ENCODE measurements at places on chromosomes 2 and 18.

DNA sequence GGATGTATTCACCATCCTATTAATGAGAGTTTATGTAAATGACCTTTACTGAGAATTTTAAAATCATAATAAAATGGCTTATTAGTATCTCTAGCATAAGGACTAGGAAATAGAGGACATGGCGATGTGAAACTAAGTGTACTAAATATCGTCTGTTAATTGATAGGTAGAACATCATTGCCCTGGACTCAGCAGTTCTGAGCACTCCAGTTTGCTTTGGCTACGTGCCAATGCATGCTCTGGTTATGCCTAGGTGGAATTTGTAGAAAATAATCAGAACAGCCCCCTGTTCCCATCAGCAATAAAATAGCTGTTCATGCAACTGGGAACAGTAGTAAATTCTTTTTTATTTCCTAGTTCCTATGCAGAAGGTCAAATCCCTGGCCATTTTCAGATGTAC, 247.8 kb downstream of the DOK6 start:
- no peak for DNase-seq

- no peak for DNase-seq
Measured at GRCh38 chr2:86794861-86795260, 4.1 kb upstream of the CD8A start.

- DNase-seq: peak; percentile 18
Measured at GRCh38 chr2:26640781-26641564, at the start of gene CIB4. TSS of gene CIB4 (minus strand) at chr2:26641366. CDS start at chr2:26641314, 52 bp downstream.

DNA sequence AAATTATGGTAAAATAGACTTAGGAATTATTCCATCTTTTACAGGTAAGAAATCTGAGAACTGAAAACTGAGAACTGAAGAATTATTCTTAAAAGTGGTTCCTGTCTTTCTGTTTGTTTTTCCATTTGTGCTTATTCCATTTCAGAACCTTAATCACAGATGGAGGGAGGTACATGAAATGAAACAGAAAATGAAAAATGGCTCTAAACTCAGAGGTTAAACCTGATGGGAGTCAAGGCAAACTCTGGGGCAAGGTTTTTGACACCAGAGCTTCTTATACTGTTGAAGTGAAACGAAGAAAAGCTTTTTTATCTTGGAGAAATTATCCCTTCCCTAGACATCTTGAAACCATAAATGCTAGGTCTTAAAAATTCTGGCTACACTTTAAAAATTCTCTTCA, 182.1 kb downstream of the ZNF804A start:
- DNase-seq: no peak

GRCh38 chr2:50785816-50786215, 246.1 kb downstream of the NRXN1 start:
- no peak for DNase-seq

GRCh38 chr2:42618972-42619371, 50.5 kb downstream of the MTA3 start:
- DNase-seq: no peak

- DNase-seq: no peak
Measured at GRCh38 chr2:121089166-121089510, 195.9 kb downstream of the TFCP2L1 start.

GRCh38 chr18:70781860-70782453, 493.1 kb downstream of the SOCS6 start:
- peak; percentile 41 for DNase-seq

- DNase-seq: no peak
Measured at GRCh38 chr2:230208576-230208975, 11.2 kb downstream of the SP110 start.

- DNase-seq: no peak
Measured at GRCh38 chr18:58407263-58407648, 221.6 kb downstream of the ALPK2 start.

DNA sequence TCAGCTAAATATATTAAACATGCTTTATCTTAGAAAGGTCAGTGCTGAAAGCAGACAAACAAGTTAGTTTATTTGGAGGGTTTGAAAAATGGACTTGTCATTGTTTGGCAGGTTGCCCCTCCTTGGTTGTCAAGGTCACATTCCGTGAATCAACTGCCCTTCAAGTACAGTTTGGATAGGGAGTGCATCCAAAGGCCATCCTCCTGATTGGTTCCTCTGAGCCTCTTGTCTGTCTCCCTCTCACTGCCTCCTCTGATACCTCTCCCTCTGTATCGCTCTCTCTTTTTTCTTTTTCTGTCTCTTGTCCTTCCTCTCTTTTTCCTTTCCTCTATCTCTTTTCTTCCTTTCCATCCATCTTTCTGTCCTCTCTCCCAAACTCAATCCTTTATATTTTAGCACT, 5.4 kb downstream of the ITGAV start:
- DNase-seq: peak; percentile 57

DNA sequence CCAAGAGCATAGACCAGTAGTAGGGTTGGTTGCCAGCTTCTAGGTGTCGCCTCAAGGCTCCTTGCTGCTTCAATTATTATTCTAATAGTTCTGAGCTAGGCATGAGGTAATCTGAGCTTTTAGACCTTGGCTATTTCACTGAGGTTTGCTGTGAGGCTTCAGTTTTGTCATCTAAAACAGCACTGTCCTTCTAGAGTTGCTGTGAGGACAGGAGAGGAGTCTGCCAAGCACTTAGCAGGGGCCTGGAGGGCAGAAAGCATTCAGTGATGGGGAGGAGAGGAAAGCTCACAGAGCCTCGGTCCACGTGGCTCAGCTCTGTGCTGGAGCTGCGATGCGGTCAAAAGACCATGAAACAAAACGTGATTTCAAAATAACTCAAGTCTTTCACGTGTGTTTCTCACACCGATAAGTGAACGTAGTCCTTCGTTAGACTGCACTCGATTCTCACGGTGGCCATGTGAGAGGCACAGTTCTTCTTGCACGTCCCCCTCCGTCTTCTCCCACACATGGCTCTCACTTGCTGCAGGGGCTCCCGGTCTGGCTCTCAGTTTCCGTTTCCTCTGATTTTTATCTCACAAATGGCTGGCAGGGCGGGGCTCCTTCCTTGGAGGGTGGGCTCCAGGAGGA, 113.7 kb downstream of the B3GNT2 start:
- no peak for DNase-seq

- DNase-seq: no peak
Measured at GRCh38 chr2:104865096-104865470, 11.2 kb downstream of the POU3F3 start.

DNA sequence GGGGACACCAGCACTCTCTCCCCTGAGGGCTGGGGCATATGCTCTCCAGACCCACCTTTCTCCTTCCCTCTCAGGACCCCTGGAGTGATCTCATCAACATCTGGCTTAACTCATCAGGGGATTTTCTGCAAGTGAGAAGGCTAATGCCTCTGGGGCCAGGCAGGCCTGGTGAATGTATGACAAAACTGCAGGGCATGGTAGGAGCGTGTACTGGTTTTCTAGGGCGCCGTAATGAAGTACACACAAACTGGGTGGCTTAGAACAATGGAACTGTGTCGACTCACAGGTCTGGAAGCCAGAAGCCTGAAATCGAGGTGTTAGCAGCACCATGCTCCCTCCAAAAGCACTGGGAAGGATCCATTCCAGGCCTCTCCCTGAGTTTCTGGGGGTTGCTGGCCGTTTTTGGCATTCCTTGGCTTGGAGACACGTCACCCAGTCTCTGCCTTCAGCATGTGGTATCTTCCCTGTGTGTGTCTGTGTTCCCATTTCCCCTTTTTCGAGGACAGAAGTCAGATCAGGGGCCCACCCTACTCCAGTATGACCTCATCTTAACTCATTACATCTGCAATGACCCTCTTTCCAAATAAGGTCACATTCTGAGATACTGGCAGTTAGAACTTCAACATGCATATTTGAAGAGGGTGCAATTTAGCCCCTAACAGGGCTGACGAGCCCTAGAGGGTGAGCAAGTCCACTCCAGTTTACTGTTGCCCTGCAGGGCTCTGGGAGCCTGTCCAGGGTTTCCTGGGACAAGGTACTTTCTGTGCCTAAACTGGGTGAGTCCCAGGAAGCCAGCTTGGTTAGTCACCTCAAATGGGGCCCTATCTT, 45.5 kb upstream of the CAB39 start:
- DNase-seq: no peak

GRCh38 chr2:226913641-226914040, 77.8 kb downstream of the RHBDD1 start:
- no peak for DNase-seq

- DNase-seq: no peak
Measured at GRCh38 chr2:73685764-73686438, 43.7 kb upstream of the NAT8 start.

GRCh38 chr2:8636041-8636491, 45.8 kb upstream of the ID2 start:
- DNase-seq: no peak

GRCh38 chr18:75154997-75155396, 53.9 kb downstream of the PTGR3 start:
- DNase-seq: no peak

GRCh38 chr2:32701806-32702205, 74.0 kb downstream of the TTC27 start:
- no peak for DNase-seq

GRCh38 chr2:138512672-138513071, 11.1 kb downstream of the SPOPL start:
- DNase-seq: no peak

DNA sequence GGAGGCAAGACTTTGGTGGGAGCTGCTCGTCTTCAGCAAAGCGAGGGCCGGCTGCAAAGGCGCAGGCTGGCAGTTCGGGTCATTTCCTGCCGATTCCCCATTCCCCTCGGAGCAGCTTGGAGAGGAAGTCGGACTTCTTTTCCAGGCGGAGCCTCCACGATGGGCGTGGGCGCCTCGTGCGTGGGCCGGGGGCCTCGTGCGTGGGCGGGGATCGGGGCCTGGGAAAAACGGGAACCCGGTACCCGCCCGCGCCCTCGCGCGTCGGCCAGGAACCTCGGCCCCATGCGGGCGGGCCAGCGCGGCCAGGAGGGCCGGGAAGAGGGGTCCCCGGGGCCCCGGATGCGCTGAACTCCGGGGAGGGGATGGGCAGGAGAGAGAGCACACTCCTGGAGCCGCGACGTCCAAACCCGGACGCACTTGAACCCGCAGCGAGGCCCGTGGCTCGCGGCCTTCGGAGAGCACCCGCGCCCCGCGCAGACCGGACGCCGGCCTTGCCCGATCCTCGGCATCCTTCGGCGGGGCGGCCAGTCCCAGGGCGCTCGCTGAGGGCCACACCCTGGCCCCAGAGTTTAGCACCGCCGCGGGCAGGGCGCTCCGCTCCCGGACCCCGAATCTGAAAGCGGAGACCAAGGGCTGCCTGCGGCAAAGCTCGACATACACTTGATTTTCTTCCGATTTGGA, 368.4 kb downstream of the MTX2 start:
- DNase-seq: peak; percentile 33

DNA sequence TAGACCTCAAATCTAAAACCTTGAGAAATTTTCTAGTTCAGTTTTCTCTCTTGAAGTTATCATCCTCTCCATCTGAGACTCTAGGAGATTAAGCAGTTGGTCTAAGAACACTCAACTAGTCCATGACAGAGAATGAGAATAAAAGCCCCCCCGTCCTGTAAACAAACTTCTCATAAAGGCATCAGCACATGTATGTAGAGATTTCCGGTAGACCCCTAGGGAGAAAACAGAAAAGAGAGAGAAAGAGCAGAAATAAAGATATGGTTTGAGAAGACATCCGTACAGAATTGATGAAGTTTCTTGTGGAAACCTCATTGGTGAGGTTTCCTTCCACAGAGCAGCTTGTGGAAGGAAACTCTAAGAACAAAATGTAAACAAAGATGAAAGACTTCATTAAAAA, 3.2 kb upstream of the GPR155 start:
- no peak for DNase-seq

DNA sequence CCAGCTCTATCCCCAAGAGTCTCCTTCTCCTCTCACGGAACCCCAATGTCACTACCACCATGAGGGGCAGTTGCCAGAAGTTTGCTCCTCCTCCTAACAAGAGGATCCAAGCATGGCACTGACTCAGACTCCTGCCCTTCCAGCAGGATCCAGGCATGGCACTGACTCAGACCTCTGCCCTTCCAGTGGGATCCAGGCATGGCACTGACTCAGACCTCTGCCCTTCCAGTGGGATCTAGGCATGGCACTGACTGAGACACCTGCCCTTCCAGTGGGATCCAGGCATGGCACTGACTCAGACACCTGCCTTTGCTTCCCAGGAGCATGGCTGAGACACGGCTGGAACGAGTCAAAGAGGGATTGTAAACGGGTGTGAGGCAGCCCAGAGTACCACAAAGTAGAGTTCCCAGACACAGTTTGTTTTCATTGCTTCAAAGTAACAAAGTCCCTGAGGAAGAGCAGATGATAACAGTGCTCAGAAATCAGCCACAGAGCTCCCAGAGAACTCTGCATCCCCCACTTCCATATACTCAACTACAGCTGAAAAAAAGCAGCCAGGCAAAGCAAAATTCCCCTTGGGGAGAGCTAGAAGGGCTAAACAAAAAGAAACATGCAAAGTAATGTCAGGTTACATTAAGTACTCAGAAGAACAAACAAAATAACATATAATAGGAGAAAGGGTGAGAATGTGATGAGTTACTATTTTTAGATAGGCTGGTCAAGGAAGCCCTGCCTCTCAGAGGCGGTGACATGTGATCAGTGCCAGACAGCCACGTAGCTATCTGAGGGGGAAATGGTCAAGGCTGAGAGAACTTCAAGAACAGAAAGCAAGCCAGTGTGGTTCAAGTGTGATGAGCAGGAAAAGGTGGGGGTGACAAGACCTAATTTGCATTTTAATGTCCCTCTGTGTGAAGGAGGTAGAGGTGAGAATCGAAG, 3.0 kb downstream of the BUB1 start:
- DNase-seq: no peak

- DNase-seq: no peak
Measured at GRCh38 chr2:204472375-204472774, 72.9 kb upstream of the PARD3B start.

- DNase-seq: no peak
Measured at GRCh38 chr18:76275727-76276313, 219.2 kb downstream of the ZNF516 start.

DNA sequence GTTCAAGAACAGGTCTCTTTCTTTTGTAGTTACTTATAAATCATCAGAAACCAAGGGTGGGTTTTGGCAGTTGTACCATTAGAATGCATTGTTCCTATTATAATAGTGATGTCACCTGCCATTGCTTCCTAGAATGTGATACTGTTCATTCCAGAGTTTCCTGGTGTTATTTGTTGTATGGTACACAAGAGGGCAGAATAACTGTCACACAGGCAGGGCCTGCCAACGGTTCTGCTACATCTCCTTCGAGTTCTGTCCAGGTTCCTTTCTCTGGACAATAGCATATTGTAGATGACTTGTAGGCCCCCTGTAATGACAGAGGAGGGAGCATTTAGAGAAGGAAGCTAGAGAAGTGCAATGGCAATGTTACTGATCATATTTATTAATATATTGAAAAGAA, 98.3 kb downstream of the KLHL14 start:
- no peak for DNase-seq

GRCh38 chr2:181077128-181077709, 96.8 kb downstream of the UBE2E3 start:
- no peak for DNase-seq

GRCh38 chr2:128531856-128532255, 213.2 kb upstream of the HS6ST1 start:
- DNase-seq: no peak

GRCh38 chr18:42185486-42185885, 230.5 kb downstream of the PIK3C3 start:
- DNase-seq: no peak

Measured in heart left ventricle (tissue), 16 donors.